ENCODE measurements at places on chromosomes 6 and 20.

DNA sequence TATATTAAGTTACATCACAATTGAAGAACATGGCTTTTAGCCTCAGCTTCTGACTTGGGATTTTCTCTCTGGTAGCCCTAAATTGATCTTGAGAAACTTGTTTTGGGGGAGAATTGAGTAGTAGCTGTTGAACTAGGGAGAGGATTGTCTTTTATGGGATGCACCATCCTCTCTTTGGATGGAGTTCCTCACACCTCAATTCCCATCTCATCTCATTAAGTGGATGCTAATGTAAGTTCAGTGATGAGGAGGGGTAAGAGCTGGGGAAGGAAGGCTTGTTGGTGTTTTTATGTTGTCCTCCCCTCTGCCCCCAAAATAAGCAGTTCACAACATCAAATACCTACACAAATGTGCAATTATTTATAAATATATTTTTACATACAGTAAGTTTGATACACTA, 4.0 kb downstream of the GJA1 start:
- no peak for DNase-seq

DNA sequence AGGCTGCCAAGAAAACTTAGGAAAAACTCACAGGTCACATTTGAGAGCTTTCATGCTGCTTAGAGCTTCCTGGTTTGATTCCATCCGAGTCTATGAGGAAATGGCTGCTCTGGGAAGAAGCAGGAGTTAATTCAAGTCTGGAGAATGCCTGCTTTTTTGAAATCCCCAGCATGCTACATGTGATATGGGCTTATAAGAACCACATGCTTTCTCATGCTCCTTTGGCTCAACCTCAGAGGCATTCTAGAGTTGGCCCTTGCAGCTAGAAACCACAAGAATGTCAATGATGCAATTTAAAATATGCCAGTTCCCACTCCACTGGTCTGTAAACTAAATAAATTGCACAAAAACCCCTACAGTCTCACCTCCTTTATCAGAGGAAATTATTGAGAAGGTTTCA, 142.9 kb upstream of the OLIG3 start:
- peak; percentile 91 for DNase-seq

GRCh38 chr20:44805979-44806620, 4.2 kb downstream of the RIMS4 start:
- DNase-seq: peak; percentile 75

DNA sequence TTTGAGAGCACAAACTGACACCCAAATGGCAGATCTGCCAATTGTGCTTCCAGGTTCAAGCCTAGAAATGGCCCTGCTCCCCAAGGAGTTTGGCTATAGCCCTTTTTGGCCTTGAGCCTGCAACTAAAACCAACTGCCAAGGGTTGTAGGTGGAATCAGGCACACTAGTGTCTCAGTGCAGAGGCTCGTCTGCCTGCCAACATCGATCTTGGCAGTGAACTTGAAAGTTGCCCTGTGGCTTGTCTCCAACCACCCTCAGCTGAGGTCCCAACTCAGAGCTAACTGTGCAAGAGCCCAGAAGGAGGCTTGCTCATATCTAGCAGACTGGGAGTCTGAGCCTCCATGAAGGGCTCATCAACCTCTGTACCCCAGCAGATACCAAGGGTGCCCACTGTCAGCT, 92.7 kb upstream of the GLP1R start:
- no peak for DNase-seq

DNA sequence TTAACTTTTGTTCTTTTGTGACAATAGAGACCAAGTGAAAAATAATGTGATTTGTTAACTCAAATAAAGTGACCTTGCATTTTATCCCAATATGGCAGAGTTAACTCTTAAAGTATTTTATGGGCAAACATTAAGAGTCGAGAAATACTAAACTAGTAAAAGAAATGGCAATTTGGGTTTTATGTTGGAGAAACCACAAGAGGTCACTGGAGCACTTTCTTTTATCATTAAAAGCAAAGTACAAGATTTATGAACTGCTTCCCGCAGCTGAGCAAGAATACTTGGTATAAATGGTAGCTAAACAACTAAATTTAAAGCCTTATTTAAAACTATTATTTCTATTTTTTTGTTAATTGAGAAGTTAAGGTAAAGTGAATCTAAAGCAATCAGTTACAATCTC, 33.5 kb upstream of the MCM9 start:
- DNase-seq: peak; percentile 13

DNA sequence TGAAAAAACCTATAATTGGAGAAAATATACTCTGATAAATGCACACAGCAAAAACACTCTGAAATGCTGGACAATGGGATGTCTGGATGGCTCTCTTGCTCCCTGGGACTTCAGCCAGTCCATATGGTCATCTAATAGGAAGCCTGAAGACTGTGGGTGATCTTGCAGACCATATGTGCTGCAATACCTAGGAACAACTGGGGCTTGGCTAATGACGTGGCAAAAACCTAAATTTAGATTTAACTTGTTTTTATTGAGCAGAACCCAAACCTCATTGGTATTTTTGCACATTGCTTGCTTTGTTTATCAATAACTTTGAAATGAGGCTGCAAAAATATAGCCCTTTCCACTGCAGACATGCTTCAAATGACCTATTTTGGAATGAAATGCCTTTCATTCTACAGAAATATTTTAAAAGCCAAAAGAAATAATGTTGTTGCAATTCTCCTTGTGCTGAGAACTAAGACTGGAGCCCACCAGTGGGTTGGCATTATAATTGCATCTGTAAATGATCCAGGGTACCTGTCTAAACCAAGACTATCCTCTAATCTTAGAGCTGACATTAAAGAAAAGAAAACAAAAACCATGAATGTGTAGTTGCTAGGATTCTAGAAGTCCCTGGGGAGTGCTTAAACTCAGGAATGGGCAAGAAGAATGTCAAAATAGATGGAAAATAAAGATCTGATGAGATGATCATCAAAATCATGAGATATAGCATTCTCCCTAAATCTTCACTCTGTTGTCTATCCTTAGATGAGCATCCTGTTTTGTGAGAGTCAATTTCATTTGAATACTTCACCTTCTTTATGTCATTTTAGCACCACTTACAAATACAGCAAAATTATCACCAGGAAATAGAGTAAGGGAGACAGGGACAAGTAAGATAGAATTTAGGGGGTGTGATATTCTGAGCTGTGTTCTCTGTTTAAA, 152.1 kb upstream of the RIMS1 start:
- DNase-seq: peak; percentile 38

GRCh38 chr20:13525225-13525940, 113.3 kb downstream of the TASP1 start:
- DNase-seq: peak; percentile 85

DNA sequence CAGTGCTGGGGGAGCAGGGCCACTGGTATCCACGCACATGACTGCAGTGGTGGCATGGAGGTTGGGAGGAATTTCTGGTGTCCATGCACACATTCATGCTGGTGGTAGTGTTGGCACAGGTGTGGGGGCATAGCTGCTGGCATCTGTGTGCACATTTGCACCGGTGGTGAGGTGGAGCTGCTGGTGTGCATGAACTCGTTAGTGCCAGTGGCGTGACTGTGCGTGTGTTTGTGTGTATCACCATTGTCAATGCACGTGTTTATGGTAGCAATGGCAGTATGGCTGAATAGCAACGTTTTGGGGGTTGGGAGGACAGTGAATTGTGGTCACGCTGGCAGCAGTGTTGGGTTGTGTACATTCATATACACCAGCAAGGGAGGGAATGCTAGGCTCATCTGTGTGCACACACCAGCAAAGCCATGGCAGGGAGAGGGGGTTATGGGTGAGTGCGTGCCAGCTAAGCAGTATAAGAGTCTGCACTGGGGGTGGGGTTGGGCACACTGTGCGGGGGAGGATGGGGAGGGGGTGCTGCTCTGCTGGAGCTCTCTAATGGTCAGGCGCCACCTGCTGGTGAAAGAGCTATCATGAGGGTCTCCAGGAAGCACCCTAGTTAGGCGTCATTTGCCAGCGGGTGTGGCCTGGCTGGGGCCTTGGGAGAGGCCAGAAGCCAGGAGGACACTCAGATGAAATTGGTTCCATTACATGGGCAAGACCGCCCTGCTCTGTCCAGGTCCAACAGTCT, 626.1 kb upstream of the ID4 start:
- DNase-seq: no peak

- DNase-seq: no peak
Measured at GRCh38 chr20:44698351-44698750, 16.8 kb upstream of the CCN5 start.

DNA sequence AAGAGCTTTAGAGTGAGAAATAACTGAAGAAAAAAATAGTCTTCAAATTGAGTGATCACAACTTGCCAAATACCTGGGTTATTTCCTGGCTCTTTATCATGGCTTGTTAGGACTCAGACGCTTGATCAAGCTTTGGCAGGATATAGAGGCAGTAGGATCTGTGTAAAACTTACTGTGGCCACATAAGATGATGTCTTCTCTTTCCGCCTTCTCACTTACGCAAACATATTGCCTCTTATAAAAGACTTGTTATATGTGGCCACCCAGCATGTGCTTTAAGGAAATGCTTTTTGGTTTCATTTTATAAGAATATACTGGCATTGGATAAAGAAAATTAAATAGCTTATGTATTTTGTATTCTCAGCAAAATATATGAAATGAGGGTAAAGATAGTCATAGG, 101.8 kb upstream of the AKIRIN2 start:
- no peak for DNase-seq

- DNase-seq: peak; percentile 84
Measured at GRCh38 chr6:81997090-81997926, 244.8 kb upstream of the TENT5A start.

- no peak for DNase-seq
Measured at GRCh38 chr20:38737887-38738286, 10.4 kb upstream of the ACTR5 start.

- DNase-seq: no peak
Measured at GRCh38 chr20:20204256-20204655, 151.9 kb downstream of the CFAP61 start.

- DNase-seq: no peak
Measured at GRCh38 chr6:40285996-40286395, 301.2 kb downstream of the LRFN2 start.

DNA sequence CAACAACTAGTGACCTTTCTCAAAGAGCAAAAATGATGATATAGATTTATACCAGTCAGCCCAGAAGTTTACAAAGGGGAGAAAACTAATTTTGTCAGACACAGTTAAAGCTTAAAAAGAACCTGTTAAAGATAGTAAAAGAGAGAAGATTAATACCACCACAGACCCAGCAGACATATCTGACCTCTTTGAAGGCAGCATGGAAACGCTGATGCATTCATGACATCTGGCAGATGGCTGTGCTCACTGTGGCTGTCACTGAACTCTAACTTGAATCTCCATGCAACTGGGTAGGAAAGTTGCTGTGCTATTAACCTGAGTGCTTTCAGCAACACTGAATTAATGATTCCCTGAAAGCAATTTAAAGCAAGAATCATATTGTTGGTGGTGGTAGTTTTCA, 159.8 kb upstream of the PRDM1 start:
- no peak for DNase-seq

DNA sequence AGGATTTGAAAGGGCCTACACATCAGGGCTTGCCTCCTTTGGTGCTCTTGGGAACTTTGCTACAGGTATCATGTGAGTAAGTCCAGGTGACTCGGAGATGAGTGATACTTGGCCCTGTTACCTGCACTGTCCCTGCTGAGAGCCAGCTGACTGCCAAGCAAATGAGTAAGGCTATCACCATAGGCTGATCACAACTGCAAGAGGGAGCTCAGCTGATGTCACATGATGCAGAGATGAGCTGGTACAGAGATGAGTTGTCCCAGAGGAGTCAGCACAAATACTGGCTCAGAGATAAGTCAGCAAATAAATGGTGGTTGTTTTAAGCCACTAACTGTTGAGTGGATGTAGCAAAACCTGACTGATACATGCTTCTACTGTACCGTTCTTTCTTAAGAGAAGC, 41.4 kb downstream of the LAMP5 start:
- peak; percentile 7 for DNase-seq

DNA sequence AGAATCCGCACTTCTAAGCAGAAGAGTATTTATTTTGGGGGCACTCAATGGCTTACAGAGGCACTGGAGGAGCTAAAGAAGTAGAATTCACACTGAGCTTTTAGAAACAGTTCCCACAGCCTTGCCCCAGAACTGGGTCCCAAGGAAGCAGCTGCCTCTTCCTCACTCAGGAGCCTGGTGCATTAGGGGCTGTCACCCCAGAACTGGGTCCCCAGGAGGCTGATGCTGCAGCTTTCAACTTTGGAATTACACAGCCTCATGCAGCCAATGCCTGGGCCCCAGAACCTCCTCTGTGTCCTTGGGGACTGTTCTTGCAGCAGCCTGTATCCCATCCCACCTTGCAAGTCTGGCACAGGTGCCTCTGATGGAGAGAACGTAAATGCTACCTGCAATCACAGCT, 96.4 kb downstream of the DACT2 start:
- DNase-seq: no peak

- no peak for DNase-seq
Measured at GRCh38 chr6:161336479-161336878, 62.6 kb upstream of the AGPAT4 start.

DNA sequence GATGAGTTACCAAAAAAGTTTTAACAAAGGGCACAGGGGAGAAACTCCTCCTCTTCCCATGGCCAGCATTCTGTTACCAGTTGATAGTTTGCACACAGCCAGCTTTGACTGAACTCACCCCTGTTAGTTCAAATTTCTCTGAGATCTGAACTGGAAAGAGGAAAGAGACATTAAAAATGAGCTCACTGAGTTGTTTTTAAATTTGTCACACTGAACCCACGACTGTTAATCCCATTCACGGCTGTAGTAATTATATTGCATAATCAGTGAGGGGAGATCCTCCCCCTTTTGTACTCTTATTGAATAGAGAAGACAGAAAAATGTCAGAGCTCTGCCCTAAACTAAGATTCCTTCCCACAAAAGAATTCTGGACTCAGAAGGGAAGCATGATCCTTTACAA, 17.5 kb upstream of the DSP start:
- DNase-seq: no peak

GRCh38 chr6:36702656-36703055, 5.0 kb downstream of the RAB44 start:
- no peak for DNase-seq

- no peak for DNase-seq
Measured at GRCh38 chr6:3377536-3378397, 79.1 kb downstream of the SLC22A23 start.

DNA sequence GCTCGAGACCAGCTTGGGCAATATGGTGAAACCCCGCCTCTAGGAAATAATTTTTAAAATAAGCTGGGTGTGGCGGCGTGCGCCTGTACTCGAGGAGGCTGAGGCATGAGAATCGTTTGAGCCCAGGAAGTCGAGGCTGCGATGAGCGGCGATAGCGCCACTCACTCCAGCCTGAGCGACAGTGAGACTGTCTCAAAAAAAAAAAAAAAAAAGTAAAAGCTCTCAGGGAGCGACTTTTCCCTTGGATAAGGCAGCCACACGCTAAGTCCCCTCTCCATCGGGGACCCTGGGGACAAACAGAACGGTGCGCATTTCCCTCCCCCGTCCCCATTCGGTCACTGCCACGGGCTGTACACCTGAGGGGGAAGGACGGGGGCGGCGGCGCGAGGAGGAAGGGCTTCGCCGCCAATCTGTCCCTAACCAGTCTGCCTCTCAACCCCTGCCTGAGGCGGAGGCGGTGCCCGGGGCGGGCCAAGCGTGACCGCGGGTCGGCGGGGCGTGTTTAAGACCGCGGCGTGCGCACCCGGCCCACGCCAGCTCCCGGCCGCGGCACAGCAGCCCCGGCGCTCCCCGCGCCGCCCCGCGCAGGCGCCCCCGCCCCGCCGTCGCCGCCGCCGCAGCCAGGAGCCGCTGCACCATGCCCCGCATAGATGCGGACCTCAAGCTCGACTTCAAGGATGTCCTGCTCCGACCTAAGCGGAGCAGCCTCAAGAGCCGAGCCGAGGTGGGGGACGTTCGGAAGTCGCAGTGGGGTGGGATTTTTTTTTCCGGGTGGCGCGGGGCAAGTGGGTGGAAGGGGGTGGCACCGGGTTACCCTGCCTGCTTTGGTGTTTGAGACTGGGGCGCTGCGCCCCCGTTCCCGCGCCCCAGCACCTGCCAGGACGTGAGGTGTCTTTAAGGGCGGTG, at the start of gene GMPR:
Gene GMPR (plus strand): TSS at position 531 of the 906 bp plus-strand sequence. CDS start 107 bp downstream, at position 638.
- DNase-seq: no peak

All from stromal cell of bone marrow (primary cell).